Activated naive CD4-positive, alpha-beta T cell treated with anti-CD3 and anti-CD28 coated beads, Interleukin-2, amount 10 ng/mL, durations not matched to agents 7 days and 5 days (primary cell): ENCODE measurements at places on chromosomes 2 and 18.

DNA sequence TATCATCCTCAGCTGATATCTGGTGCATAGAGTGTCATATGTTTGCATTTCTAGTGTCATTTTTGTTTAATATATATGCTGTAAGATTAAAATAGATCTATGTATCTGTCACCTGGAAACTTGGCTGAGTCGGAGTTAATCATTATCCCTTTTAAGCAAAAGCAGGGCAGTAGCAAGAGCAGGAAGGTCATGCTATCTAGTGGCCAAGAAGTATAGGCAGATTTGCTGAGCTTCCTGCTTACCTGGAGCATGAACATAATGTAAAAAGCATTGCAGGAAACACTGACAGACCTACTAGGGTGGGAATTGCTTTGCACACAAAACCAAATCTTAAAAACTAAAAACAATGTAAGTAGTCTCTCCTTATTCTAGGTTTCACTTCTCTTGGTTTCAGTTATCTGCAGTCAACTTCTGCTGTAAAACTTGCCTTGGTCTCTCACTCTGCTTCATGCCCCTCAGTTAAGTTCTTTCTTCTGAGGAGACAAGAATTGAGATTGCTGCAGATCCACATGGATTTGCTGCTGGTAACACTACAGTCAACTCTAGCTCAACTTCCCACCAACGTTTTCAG is 295.3 kb downstream of the CDH7 start:
- DNase-seq, result no peak

- DNase-seq, result no peak
Measured at GRCh38 chr2:178403671-178404306, 47.2 kb downstream of the PRKRA start.

DNA sequence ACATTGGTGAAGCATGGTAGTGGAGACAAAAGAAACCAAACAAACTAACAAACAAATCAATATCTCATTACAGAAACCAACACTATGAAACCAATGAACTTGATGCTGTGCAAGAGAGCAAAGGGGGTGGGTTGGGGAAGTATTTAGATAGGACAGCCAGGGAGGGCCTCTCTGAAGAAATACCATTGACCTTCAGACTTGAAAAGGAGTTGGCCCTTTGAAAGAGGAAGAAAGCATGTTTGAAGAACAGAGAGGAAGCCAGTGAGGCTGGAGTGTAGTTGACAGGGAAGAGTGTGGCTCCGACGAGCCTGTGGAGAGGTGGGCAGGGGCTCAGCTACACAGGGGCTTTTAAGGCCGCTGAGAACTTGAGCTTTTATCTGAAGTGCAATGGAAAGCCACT is 151.0 kb upstream of the GATA6 start:
- DNase-seq, result no peak

DNA sequence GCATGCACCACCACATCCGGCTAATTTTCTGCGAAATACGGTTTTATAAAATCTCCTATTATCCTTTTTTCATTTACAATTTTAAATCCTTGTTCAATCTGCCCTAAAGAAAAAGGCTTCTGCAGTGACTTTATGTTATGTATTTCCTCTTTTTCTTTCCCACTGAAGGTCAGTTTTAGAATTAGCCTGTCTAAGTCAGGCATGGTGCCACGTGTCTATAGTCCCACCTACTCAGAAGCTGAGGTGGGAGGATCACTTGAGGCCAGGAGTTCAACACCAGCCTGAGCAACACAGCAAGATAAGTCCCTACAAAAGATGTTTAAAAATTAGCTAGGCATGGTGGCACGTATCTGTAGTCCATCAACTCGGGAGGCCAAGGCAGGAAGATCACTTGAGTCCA is 39.8 kb upstream of the TNFRSF11A start:
- no peak for DNase-seq

GRCh38 chr18:29378651-29379136 is 1201.8 kb upstream of the CDH2 start:
- no peak for DNase-seq

- DNase-seq, result no peak
Measured at GRCh38 chr2:8388781-8389180, 293.1 kb upstream of the ID2 start.

DNA sequence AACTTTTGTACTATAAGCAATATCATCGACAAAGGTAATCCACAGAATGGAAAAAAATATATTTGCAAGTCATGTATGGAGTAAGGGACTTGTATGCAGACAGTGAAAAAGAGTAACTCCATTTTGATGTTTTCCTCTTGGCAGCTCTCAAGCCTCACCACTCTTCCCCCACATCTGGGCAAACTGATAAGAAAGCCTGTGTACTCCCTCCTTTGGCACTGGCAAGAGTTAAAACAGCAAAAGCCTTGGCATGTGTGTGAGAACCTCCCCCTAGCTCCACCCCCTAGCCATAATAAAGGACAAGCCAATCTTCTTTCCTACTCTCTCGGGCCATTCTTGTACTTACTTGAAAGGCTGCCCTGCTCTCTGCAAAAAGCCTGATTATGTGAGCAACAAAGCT is 335.2 kb downstream of the LRATD1 start:
- DNase-seq, result no peak

DNA sequence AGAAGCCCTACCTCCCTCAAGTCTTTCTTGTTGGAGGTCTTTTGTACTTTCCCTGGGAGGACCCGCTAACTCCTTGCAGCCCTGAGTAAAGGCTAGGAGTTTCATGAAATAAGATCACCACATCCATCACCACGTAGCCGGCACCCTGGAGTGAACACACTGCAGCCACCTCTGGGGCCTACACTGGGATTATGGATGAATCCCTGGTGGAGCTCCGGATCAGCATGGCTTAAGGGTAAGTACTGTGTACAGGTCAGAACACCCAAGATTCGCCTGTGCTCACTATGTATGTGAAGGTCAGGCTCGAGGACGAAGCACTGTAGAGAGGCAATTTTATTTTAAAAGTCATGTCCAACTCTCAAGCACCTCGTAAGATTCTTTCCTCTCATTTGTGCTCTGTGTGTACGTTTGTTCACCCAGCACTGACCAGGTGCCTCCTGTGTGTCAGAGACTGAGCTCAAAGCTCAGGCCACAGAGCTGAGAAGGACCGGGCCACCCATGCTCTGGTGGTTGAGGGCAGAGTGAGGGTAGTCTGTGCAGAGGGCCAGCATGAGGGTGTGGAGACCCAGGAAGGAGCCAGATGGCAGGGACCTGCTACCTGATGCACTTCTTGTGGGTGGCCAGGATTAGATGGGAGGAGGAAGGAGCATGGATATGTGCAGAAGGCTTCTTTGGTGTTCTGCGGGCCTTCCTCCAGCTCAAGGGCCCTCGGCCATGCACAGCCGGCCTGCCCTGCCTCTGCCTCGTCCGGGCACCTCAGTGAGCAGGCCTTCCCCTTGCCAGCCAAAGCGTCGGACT is 66.7 kb upstream of the TFCP2L1 start:
- DNase-seq, result no peak

DNA sequence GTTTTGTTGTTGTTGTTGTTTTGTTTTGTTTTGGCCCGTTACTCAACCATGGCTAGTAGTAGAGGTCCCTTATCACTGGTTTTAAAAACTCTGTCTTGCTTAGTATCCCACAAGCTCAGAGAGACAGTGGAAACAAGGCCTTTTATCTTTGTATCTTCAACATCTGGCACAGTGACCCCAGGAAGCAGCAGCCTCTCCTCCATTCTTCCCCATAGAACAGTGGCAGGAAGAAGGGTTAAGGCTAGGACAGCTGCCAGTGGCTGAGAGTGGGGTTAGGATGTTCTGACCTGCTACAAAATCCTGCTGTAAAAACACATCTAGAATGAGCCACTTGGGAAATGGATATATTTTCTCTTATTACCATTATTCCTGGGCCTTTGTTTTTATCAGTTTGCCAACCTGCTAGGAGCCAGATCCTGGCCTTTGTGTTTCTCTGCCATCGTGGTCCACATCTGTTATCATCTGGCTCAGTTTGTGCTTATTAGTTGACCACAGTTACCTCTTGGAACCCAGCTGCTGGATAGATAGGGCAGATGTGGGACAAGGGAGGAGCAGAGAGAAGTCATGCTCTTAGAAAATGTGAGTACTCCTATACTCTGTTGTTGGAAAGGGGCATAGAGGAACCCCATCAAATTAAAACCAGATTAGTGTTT is 246.8 kb downstream of the AGPS start:
- DNase-seq, result no peak

DNA sequence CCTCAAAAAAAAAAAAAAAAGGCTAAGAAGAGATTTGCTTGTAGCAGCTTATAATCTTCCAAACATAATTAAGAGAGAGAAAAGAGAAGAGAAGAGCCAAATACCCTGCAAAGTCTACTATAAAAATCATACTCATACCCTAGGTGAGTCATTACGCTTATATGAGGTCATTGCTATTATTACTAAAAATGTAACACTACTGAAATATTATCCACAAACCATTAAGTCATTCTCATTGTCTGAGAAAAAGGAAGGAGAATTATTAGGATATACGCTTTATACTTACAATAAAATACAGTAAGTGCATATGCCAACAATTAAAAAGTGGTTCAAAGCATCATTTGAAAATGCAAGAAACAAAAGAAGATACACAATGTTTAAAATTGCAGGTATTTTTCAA is 66.5 kb downstream of the COLEC12 start:
- no peak for DNase-seq

GRCh38 chr2:162333968-162334367 is 10.0 kb upstream of the GCA start:
- DNase-seq, result peak; percentile 38

GRCh38 chr2:86223140-86223926 is 24.1 kb downstream of the MRPL35 start:
- DNase-seq, result no peak

- DNase-seq, result no peak
Measured at GRCh38 chr18:6569813-6570212, 155.1 kb upstream of the L3MBTL4 start.

DNA sequence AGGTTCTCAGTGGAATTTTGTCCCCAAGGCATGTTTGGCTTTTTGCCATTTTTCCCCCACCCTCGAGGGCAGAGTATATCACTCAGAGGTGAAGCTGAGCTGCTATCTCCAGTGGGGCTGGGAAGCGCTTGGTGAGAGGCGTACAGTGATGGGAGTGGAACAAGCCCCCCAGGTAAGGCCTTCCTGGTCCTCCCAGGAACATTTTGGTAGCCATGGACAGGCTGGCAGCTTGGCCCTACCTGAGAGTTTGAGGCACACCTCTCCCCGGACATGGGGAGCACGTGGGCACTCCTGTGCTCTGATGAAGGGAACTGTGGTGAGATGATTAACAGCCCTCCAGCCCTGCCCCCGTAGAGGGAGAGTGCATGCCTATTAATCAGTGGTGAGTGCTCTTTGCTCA is 99.3 kb downstream of the C1QL2 start:
- DNase-seq, result no peak

GRCh38 chr2:43149482-43150107 is 76.8 kb downstream of the ZFP36L2 start:
- DNase-seq, result peak; percentile 61

DNA sequence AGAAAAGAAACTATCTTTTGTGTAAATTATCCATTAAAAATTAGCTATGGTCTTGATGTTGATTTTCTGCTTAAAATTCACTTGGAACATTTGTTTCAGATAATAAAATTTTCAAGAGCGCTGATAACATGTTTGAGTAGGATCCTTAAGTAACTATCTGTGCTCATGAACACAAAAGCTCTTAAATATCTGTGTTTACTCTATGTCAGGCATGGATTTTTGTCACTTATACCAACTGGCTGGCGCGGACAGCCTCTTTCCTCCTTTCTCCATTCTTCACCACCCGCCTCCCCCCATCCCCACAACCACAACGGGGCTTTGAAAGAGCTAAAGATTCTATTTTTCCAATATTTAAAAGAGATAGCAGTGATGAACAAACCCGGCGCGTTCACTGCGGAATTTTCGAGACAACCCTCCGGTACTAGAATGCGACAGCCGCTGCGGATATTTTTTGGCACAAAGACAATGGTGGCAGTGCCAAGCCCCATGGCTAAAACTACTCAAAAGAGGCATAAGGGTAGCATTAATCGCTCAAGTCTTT is 181.5 kb downstream of the TCF4 start:
- DNase-seq, result no peak

- peak; percentile 47 for DNase-seq
Measured at GRCh38 chr2:191245869-191246531, 796 bp downstream of the MYO1B start.

GRCh38 chr2:230878599-230879188 is 14.0 kb downstream of the ITM2C start:
- peak; percentile 19 for DNase-seq

DNA sequence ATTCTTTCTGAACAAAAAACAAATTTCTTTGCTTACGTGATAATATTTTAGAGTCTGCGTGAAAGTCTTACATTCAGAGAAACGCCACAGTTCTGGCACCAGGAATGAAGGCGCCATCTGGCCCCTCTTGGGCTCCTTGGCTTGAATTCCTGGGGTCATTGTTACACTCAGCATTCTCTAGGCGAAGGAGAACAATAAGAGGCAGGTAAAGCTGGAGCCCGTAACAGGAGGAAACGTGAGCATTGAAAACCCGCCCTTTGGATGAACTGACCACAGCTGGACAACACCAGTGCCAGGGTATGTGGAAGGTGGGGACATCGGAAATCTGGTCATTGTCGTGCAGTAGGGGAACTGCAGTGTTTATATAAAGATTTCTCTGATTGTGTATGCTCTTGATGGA is 144.8 kb downstream of the RNF152 start:
- no peak for DNase-seq

DNA sequence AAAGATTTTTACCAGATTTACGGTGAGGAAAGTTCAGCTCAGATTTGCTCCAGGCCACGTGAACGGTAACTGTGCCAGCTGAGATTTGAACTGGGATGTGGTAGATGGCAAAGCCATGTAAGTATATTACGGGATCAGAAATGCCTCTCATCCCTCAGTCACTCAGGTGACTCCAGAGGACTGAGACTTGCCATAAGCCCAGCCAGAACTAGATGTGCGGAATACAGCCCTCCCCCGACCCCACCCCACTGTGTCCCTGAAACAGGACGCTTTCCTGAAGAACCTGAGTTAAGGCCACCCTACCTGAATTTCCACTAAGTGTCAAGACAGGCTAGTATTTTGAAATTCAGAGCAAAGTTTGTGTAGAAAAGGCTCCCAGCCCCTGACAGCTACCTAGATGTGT is 1.3 kb upstream of the FHL2 start:
- DNase-seq, result no peak

DNA sequence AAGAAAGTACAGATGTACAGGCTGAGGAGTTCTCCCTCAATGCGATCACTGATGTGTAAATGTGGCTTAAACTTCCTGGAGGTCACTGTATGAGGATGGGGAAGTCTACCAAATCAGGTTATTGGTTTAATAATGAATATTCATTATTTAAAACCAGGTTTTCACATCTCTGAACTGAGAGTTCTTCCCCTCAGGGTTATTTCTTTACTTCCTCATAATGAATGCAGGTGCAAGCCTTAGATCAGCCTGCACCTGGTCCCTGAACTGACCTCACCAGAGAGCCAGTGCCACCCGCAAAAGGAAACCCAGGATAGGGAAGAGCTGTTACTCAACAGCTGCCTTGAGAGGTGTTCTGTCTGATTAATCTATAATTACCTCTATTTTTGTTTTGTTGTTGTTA is 369.0 kb downstream of the EPHA4 start:
- DNase-seq, result no peak

GRCh38 chr2:133780099-133780996 is 212.1 kb upstream of the NCKAP5 start:
- peak; percentile 32 for DNase-seq

- DNase-seq, result no peak
Measured at GRCh38 chr2:66714610-66715009, 279.7 kb downstream of the MEIS1 start.

- no peak for DNase-seq
Measured at GRCh38 chr2:7986431-7986830, 695.4 kb upstream of the ID2 start.

- DNase-seq, result no peak
Measured at GRCh38 chr2:71507476-71507875, 54.1 kb downstream of the DYSF start.

GRCh38 chr2:62415019-62415431 is 91.0 kb downstream of the TMEM17 start:
- DNase-seq, result no peak
